Cortex of kidney (tissue), 1 donor: ENCODE measurements at places on chromosomes 1 and 21.

GRCh38 chr1:24190983-24191461 lies 3.9 kb upstream of the IFNLR1 start:
- DNase-seq, result no peak

- no peak for DNase-seq
Measured at GRCh38 chr1:207109004-207109403, 5.0 kb downstream of the C4BPA start.

DNA sequence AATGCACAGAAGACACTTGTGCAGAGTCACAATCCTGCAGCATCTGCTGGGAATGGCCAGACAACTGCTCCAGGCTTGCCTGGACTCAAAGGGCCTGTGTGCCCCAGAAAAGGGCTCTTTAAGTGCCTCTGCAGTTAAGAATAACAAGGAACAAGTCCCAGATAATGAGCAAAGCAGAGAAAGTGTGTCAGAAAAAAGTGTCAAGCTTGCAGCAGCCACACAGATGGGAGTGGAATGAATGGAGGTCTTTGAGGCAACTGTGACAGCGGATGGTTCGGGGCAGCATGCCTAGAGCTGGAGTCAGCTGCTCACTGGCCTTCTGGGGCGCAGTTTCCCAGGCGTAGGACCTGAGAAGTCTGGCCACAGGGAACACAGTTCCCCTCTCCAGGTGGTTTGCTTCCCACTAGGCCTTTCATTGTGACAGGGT lies 5.1 kb downstream of the PARP1 start:
- DNase-seq, result no peak

GRCh38 chr1:39826583-39826982 lies 37.9 kb upstream of the BMP8B start:
- no peak for DNase-seq
